ENCODE measurements at places on chromosomes 16 and 17.

GRCh38 chr17:42288803-42289610 lies 709 bp downstream of the STAT5A start:
- peak; percentile 51 for DNase-seq

DNA sequence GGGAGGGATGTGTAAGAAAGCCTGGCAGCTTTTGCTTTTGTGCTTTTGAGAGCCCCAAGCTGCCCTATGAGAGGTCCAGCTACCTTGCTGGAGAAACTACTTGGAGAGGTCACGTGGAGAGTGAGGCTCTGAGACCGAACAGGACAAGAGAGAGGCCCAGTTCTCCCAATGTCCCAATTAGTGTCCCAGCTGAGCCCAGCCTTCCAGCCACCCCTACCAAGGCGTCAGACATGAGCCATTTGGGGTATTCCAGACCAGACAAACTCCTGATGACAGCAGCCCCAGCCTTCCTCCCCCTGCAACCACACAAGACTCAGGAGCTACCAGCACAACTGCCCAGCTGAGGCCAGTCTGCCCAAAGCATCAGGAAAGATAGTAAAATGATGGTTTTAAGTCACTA lies 35.0 kb downstream of the NKD1 start:
- no peak for DNase-seq

- DNase-seq = no peak
These were observed 74.9 kb upstream of the ZFHX3 start for GRCh38 chr16:73122604-73123391.

DNA sequence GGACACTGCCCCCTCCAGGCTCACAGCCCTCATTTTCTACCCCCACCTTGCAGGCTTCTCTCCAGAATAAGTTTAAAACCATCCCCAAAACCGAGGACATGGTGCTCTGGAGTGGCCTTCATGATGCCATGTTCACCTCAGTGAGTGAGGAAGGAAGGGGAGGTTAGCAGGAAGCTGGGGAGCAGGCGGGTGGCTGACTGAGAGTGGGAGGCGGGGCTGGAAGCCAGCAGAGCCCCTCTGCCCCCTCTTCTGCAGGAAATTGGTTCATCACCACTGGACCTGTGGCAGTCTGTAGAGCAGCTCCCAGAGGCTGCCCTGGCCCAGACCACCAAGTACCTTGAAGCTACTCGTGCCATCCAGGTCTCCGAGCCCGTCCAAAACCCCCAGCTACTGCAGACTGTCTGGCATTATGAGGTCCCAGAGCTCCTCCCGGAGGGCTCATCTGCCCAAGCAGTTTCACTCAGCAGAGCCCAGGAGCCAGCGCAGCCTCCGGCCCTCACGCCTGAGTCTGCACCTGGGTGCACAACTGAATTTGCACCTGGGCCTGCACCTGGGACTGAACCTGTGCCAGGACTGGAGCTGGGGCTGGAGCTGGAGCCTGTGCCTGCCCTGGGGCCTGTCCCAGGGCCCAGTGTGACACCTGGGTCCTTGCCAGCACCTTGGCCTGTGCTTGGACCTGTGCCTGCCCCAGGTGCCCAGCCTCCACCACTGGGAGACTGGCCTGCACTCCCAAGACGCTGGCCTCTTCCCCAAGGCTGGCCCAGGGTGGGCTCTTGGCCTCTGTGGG lies 19.0 kb downstream of the C16orf96 start:
- no peak for DNase-seq

DNA sequence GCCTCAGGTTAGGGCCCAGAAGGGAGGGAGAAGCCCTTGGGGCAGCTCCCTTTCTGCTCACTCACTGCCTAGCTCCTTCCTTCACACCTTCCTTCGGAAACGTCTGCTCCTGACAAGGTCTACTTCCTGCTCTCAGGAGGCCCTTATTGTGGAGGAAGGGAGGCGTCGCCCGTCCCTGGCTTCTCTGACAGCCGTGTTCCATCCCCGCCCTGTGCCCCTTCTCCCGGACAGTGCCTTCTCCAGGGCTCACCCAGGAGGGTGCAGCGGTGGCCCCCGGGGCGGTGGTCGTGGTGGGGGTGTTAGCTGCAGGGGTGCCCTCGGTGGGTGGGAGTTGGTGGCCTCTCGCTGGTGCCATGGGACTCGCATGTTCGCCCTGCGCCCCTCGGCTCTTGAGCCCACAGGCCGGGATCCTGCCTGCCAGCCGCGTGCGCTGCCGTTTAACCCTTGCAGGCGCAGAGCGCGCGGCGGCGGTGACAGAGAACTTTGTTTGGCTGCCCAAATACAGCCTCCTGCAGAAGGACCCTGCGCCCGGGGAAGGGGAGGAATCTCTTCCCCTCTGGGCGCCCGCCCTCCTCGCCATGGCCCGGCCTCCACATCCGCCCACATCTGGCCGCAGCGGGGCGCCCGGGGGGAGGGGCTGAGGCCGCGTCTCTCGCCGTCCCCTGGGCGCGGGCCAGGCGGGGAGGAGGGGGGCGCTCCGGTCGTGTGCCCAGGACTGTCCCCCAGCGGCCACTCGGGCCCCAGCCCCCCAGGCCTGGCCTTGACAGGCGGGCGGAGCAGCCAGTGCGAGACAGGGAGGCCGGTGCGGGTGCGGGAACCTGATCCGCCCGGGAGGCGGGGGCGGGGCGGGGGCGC lies 231.9 kb downstream of the SEC14L1 start:
- peak; percentile 51 for DNase-seq

- DNase-seq = no peak
These were observed 1.6 kb downstream of the PPY start for GRCh38 chr17:43940630-43941029.

Data from CD4-positive, alpha-beta T cell treated with Interleukin-4 for 4 hours (primary cell).